ENCODE measurements at places on chromosomes 3 and 15.

DNA sequence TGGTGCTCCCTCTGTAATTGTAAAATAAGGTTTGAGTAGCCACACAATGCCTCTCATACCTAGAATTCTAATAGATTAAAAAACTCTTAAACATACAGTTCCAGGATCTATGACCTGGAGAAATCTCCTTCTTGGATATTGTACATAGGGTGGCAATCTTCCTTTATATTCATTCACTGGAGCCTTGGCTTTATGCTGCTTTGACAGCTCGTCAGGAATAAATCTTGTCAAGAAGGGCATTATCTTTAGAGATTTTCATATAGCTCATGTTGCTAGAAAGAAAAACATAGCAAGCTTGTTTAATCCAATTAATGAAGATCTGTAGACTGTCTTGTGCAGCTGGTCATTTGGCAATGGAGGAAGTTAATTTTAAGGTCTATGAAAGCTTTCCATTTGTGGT, 131.1 kb downstream of the PYDC2 start:
- DNase-seq, result no peak

GRCh38 chr3:149623824-149624223, 34.0 kb downstream of the WWTR1 start:
- DNase-seq, result no peak

DNA sequence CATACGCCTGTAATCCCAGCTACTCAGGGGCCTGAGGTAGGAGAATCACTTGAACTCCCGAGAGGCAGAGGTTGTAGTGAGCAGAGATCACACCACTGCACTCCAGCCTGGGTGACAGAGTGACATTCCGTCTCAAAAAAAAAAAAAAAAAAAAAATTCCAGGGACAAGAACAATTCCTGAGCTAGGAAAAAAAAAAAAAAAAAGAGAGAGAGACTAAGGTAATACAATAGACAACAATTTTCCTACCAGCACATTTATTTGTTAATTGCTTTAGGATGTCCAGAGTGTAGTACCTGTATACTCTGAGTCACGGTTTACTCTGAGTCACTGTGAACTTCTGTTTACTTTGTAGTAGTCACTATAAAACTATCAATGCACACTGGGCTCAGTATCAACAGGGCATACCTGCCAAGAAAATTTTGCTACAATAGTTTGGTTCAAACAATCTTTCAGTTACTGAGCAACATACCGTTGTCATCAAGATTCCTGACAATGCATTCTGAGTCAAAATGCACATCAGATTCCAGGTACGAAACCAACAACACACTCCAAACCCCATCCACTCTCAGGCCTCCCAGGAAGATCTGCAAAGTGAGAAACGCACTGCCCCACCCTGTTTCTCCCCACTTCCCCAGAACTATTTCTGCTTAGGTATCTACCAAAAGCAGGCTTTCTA, 28.3 kb downstream of the IGF2BP2 start:
- no peak for DNase-seq

- no peak for DNase-seq
These were observed 44.6 kb downstream of the CMTM6 start for GRCh38 chr3:32457971-32458471.
